ENCODE measurements at places on chromosomes 3 and 15. TPM values are rescaled to one million over a fixed set of nuclear protein-coding genes. Genes with fewer than 3 reads are reported as not detected.

GRCh38 chr3:187567021-187567420 lies 103.2 kb downstream of the SST start:
- DNase-seq: no peak
- no peaks in the 10 kb centered on the region for H3K4me1 ChIP-seq
- no peak overlapping the region for H3K27ac ChIP-seq
- H3K36me3 ChIP-seq: no peaks in the 10 kb centered on the region

DNA sequence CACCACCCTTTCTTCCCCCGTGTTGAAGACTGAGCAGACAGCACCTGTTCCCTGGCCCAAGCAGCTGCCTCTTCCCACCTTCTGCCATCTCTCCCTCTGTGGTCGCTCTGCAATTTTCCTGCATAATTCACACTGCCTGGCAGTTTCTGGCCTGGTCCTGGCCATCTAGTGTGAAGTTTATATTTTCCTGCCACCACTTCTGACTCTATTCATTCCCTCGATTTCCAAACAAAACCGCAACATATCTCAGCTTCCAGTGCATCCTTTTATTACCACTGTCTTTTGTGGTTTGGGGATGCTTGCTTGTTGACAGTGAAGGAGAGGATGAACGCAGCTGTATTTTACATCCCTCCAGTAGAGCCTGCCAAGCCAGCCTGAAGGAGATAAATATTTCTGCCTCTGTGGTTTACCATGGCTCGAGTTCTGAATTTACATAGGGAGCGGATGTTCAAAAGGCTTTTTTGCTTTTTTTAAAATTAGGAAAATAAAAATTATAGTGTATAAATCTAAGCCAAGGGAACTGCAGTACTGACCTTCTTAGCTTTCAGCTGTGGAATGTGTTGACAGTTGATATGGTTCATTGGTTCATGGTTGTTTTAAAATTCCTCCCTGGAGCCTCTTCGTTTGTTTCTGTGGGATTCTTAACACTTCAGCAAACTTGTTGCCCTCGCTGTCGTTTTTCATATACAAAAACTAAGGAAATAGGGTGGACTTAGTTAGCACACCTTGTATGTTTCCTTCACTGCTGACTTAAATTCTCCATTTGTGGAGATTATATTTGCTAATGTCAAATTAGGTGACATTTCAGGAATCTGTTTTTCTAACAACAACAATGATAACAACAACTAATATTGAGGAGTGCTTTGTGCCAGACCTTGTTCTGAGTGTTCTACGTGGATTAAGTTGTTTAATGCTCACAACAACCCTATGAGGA lies 250.5 kb downstream of the ADAMTSL3 start:
- H3K4me1 ChIP-seq: no peaks in the 10 kb centered on the region
- no peak overlapping the region for H3K4me3 ChIP-seq

- no peak overlapping the region for H3K27ac ChIP-seq
- no peaks in the 10 kb centered on the region for H3K36me3 ChIP-seq
- no peaks in the 10 kb centered on the region for H3K27me3 ChIP-seq
- no peak overlapping the region for H3K4me3 ChIP-seq
- no peak for DNase-seq
Measured at GRCh38 chr3:156602424-156602823, 47.5 kb upstream of the SSR3 start.

DNA sequence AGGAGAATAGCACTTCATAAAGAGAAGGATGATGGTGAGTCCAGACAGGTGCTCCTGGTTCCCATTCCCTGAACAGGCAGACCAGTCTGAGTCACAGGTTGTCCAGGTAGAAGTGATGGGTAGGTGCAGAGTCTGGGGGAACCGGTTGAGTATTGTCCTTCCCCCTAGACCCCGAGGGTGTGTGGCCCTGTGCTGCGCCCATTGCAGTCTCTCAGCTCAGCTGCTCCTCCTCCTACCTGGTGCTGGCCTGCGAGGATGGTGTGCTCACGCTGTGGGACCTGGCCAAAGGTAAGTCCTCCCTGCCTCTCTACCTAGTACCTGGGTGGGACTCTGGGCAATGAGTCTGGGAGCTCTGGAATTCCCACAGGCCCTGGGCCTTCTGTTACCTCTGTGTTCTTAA lies 19.8 kb downstream of the MESP1 start:
- no peak for DNase-seq
- no peaks in the 10 kb centered on the region for H3K36me3 ChIP-seq
- H3K4me1 ChIP-seq: no peaks in the 10 kb centered on the region
- H3K27ac ChIP-seq: no peak overlapping the region
- no peaks in the 10 kb centered on the region for H3K27me3 ChIP-seq

The SI gene
- polyA plus RNA-seq: 20.4 TPM
